ENCODE measurements at places on chromosomes 11 and 22. TPM values are rescaled to one million over a fixed set of nuclear protein-coding genes. Genes with fewer than 3 reads are reported as not detected.

The APOA1 gene
- total RNA-seq, result not detected

The DGCR2 gene
- 59.3 TPM for total RNA-seq

The GGTLC2 gene
- not detected for total RNA-seq

The SLC17A6 gene
- 0.31 TPM for total RNA-seq

The HTR3B gene
- total RNA-seq, result not detected

The PRR33 gene
- not detected for total RNA-seq

The MMP10 gene
- 0.10 TPM for total RNA-seq

The FGF3 gene
- total RNA-seq, result not detected

The KRTAP5-7 gene
- total RNA-seq, result not detected

The SLC22A12 gene
- total RNA-seq, result not detected

The RASSF10 gene
- total RNA-seq, result 1.8 TPM

The AQP11 gene
- total RNA-seq, result 1.7 TPM

The SLC25A1 gene
- 242 TPM for total RNA-seq

The NOX4 gene
- 2.6 TPM for total RNA-seq

The VPREB3 gene
- total RNA-seq, result not detected

GRCh38 chr11:65378208-65378927 is 4.1 kb downstream of the SLC25A45 start:
- DNase-seq, result no peak

DNA sequence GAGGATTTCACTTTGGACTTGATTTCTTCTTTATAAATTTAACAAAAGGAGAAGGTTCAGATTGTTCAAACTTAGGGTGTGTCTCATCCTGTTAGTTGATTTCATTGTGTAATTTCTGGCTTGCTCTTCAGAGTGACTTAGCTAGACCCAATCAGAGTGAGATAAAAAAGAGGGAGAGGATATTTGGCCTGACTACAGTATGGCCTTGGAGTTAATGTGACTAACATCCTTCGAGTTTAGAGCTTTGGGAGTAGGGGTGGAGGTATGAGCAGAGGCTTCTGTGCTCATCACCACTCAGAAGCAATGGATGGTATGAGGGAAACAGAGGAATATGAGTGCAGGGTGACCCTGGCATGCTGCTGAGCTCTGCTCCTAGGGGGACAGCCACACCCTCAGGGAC is 114.2 kb downstream of the ME3 start:
- no peak for DNase-seq

DNA sequence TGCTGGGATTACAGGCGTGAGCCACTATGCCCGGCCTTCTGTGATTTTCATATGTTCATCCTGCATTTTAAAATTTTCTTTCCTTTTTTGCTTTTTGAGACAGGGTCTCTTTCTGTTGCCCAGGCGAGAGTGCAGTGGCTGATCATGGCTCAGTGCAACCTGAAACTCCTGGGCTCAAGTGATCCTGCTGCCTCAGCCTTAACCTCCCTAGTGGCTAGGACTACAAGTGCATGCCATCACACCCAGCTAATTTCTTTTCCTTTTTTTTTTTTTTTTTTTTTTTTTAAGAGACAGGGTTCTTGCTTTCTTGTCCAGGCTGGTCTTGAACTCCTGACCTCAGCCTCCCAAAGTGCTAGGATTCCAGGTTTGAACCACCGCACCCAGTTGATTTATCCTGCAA is 54.1 kb upstream of the WT1 start:
- peak; percentile 62 for DNase-seq

DNA sequence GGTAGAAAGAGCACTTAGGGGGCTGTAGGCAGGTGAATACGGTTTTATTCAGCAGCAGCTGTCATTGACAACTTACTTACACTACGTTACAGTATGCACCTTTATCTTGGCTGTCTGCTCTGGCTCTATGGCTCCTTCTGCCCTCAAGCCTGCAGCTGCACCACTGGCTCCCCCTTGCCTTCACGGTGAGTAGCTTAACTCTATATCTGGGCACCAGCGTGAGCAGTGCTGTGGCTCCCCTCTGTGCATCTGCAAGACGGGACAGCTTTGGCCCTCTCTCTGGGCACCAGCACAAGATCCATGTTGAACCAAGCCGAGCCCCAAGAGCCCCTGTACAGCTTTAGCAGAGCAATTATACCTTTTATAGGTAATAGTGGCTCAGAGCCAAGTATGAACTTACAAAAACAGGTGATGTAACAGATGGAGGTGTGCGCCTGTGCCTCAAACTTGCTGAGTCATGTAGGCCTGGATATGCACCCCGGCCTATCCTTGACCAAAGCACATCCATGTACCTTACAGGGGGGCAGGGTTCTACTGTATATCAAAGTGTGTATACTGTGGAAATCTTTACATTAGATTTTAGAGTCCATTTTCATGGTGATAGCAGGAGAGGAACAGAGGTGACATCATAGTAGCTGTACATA is 96.9 kb upstream of the CTSC start:
- no peak for DNase-seq

GRCh38 chr11:46296528-46297448 is 19.3 kb downstream of the CREB3L1 start:
- peak; percentile 98 for DNase-seq

DNA sequence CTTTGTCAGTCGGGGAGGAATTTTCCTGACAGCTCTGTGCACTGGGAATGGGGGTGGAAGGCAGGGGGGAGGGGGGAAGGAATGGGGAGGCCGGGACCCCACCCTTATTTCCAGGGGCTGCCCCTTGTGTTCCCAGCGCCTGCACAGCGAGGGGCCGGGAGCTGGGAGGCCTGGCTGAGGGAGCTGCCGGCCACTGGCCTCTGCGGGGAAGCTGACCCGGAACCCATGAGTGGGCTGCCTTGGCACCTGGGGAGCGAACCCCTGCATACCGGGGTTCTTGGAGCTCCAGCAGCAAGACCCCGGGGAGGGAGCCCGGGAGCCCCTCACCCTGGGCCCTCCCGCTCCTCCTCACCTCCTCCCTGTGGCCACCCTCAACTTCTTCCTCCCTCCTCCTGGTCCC is 3.5 kb downstream of the H19 start:
- DNase-seq, result no peak

GRCh38 chr22:38067028-38067415 is 9.8 kb downstream of the PICK1 start:
- no peak for DNase-seq

- DNase-seq, result peak; percentile 67
Measured at GRCh38 chr22:31451709-31452571, 37.7 kb downstream of the EIF4ENIF1 start.

GRCh38 chr11:73506038-73506437 is 91.9 kb downstream of the FAM168A start:
- no peak for DNase-seq

GRCh38 chr11:47104261-47104950 is 72.3 kb downstream of the ARFGAP2 start:
- DNase-seq, result peak; percentile 75

GRCh38 chr11:112971195-112971594 is 10.0 kb downstream of the NCAM1 start:
- DNase-seq, result no peak

GRCh38 chr11:100727410-100727809 is 40.3 kb downstream of the ARHGAP42 start:
- no peak for DNase-seq

- DNase-seq, result no peak
Measured at GRCh38 chr11:21556926-21557325, 636.0 kb upstream of the ANO5 start.

DNA sequence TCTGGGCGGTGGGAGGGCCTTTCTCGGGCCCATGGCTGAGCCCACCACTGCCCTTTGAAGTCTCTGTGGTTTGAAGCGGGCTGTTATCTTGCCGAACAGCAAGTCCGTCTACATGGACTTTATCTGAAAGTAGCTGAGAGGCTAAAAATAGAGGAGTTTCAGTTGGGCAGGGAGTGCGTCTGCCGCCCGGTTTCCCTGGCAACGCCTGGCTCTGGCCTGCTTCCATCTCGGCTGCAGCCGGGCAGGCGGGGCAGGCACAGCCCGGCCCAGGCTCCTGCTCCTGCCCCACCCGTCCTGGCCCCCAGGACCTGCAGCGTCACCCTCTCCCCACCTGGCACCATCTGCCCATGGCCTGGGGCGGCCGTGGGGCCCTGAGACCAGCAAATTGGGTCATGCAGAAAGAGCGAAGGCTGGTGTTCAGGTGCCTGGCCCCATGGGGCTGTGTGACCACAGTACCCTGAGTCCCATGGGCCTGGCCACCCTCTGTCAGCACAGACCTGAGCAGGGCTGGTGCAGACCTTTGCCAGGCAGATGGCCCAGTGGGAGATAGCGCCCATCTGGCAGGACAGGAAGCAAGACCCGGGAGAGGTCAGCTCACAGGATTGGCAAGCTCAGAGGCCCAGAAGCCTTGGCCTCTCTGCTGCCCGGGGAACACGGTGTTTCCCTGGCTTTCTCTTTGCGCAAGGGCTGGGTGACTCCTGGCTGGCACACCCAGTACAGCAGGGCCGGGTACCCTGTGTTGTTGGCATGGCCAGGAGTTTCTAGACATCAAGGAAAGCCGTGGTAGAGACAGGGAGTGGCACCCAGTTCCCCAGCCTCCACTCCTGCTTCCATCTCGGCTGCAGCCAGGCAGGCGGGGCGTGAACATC is 79.1 kb upstream of the KCNQ1OT1 start:
- DNase-seq, result no peak

GRCh38 chr11:60950933-60951605 is 907 bp downstream of the SLC15A3 start:
- DNase-seq, result peak; percentile 65

DNA sequence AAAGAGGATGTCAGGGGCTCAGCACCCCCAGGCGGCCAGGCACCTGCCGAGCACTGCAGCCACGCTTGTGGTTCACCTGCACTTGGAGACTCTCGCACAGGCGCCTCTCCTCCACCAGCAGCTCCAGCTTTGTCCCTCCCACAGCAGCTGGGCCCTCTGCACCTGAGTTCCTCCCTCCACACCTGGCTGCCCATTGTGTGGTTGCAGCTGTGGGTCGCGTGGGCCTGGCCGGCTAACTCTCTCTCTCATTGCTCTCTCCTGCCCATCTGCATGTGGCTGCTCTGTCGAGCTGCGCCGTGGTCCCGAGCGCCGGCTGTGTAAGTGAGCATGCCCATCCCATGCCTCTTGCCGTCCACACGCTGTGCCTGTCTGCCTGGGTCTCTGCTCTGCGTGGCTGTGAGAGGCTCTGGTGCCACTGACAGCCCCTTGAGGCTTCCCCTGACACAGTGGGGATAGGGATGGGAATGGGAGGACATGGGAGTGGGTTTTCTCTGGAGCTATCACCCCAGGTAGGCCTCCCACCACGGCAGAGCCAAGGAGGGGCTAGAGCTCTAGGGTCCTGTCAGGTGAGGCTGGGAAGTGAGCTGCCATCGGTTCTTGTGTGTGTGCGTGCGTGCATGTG is 8.5 kb upstream of the ACR start:
- peak; percentile 30 for DNase-seq

- DNase-seq, result no peak
Measured at GRCh38 chr11:12906501-12906900, 102.6 kb upstream of the RASSF10 start.

- no peak for DNase-seq
Measured at GRCh38 chr11:426851-427250, 12.1 kb upstream of the SIGIRR start.

Measured in GM23338 (cell line).